GM23338 (cell line): ENCODE measurements at places on chromosomes 2 and 18. TPM values are rescaled to one million over a fixed set of nuclear protein-coding genes. Genes with fewer than 3 reads are reported as not detected.

- DNase-seq = no peak
These were observed 1175.1 kb upstream of the ACVR2A start for GRCh38 chr2:146669735-146670134.

GRCh38 chr2:177716484-177716883, 323.9 kb downstream of the AGPS start:
- DNase-seq = no peak

GRCh38 chr2:157055660-157056199, 201.8 kb upstream of the GALNT5 start:
- no peak for DNase-seq

DNA sequence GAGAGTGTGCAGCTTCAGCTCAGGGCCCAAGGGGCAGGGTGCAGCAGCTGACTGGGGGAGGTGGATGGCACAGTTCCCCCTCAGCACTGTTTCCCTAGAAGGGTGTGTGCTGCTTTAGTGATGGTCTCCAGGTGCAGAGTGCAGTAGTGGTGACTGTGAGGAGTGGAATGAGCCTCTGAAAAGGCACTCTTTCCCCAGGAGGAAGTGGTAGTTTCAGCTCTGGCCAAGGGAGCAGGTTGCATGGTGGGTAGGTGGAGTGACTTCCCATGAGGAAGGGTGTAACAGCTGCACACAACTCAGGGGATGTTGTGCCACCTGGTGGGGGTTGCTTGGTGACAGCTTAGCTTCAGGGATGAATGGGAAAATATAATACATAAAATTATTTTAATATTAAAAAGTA, 251.5 kb upstream of the NXPH2 start:
- DNase-seq = peak; percentile 34

- DNase-seq = no peak
These were observed 357.8 kb downstream of the ARHGAP15 start for GRCh38 chr2:143486976-143487375.

DNA sequence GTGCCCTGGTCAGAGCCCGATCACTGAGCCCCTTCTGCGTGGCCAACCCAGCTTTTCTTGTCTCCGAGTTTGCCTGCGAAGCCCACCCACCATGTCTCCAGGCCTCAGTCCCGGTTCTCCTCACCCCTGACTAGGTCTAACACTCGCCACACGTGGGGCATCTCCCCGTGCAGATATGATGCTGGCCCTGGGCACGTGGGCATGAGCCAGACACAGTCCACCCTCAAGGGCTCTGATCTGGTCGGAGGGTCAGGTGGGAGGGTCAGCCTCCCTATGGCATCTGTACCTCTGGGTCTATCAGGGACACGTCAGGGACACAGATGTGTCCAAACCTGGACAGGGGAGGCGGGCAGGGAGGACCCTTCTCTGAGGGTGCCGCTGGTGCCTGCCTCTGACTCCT, 95.4 kb downstream of the RHOB start:
- no peak for DNase-seq

DNA sequence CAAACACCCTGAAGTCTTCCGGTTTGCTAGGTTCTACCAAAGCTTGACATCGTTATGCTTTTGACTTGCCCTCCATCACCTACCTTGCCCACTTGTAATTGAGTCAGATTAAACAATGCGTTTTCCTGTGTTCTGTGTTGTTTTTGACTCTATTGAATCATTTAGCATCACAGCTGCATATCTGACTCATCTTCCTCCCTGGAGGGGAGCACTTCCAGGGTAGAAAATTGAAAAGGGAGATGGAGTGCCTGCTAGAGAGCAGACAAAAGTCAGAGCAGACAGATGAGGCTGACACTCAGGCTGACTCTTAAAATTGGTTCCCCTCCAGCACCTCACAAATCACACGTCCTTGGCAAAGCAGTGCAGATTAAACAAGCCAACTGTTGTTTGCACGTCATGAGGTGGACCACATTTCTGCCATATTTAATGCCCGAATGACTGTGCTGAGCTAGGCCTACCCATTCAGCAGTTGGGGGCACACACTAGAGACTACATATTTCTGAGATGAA, 2.2 kb downstream of the MPP4 start:
- no peak for DNase-seq

GRCh38 chr2:234422273-234422732, 74.6 kb downstream of the ARL4C start:
- no peak for DNase-seq

- no peak for DNase-seq
These were observed 96.2 kb downstream of the CABLES1 start for GRCh38 chr18:23231340-23232021.

DNA sequence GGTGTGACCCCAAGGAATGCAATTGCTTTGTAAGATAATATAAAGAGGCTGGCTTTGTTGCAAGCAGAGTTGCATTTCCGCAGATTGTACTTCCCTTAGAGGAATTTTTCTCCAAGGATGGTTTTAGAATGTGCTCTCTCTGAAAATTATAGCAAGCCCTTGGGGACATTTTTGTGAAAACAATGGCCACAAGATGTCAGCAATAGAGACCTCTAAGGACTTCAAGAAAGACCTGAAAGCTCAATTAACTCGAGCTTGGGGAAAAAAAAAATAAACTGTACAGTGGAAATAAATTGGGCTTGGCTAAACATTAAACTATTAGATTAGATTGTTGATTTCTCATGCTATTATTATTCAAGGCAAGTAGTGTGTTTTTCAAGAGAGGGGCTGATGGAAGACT, 81.3 kb upstream of the KYNU start:
- peak; percentile 3 for DNase-seq

DNA sequence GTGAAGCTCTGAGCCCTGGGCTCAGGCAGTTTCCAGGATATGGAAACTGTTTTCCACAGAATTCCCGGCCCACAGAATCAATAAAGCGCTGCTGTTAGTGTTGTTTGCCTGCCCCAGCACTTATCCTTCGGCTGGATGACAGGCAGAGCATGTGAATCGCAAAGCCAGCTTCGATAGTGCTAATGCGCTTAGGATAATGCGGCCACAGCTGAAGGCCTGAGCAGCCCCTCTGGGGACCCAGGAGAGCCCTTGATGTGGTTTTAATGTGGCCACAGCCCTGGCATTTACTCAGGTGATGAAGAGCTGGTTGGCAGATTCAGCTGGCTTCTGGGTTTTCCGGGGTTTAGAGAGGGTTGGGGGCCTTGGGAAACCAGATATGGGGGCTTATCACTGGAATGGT, 23.7 kb downstream of the PCARE start:
- DNase-seq = no peak

DNA sequence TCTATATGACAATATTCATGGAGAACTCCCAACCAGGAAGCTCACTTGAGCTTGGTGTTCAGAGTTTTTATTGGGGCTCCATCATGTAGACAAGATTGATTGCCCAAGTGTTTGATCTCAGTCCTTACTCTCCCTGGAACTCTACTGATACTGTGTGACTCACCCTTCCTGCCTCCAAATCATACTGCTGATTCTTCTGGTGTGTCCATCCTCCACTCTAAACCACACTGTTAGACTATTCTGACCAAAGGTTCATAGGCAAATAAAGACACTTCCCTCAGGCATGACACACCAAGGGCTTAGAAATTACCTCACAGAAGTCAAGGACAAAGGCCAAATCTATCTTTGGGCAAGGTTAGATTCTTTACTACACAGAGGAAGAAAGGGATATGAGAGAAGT, 107.9 kb upstream of the CDH20 start:
- no peak for DNase-seq

DNA sequence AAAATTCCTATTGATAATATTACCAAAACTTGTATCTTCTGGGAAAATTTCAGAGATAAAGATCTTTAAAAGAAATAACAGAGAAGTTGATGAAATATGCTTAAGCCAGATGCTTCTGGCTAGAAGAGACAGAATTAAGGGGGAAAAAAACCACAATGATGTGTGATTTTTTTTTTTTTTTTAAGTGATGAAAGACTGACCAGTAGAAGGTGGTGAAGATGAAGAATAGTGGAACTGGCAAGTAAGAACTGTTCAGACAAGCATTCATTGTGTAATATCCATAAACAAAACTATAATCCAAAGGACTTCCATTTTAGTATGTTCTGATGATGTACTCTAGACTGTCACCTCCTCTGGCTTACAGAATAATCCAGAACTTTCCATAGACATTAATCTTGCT, 89.8 kb downstream of the INO80D start:
- no peak for DNase-seq

DNA sequence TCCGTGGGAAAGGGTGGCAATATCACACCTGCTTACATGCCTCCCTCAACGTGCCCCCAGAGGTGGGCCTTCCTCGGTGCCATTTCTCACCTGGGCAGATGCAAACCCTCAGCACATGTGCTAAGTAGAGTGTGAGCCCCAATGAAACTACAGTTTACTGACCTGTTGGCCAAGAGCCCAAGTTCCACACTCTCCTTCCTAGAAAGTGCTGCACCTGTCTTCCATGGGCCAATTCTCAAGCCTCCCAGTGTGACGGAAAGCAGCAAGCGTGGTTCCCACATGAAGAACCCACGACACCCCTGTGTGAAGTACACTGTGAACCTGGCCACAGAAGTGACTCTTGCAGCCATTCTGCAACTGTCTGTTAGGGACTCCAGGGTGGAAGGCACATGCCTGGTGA, 73.7 kb downstream of the UXS1 start:
- no peak for DNase-seq

DNA sequence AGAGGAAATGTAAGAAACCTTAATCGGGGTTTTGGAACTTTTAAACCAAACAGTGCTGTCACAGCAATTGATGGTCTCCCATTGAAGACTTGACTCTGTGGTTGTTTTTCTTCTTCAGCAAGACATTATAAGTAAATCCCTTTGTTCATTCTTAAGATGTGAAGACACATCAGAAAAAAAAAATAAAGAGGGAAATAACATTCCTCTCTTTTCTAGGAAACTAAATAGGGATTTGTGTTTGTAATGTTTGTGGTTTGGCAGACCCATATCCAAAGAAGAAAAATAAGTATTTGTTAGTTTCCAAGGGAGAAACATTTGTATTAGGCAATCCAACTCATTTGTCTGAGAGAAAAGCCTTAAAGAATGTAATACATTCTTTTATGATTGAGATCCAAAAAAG, 359.9 kb downstream of the DSC3 start:
- no peak for DNase-seq

- DNase-seq = no peak
These were observed 180.5 kb upstream of the DTNA start for GRCh38 chr18:34529358-34530335.

DNA sequence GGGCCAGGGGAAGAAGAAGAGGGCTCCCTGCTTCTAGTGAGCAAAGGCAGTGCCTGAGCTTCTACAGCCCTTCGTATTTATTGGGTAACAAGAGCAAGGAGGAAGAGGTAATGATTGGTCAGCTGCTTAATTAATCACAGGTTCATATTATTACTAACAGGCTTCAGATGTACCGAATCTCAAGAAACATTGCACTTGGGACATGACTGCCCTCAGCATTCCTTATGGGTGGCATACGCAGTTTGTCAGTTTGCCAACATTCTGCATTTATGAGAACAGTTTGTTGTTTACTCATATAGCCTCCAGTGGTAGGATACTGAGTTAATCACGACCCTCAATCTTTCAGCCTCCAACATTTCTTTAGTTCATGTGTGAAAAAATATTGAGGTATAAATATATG, 84.5 kb downstream of the HIBCH start:
- no peak for DNase-seq

The ASB18 gene
- total RNA-seq = not detected in 2 replicates

The PROKR1 gene
- total RNA-seq = 5.2 and 5.3 TPM in 2 replicates

The TRIM43 gene
- total RNA-seq = 0.23 and 0.59 TPM in 2 replicates

The REEP1 gene
- total RNA-seq = 1.6 and 4.5 TPM in 2 replicates

The HRH4 gene
- total RNA-seq = 0.17 TPM in 1 of 2 replicates, not detected in the other

The REG3A gene
- not detected in 2 replicates for total RNA-seq

The UGT1A6 gene
- not detected in 2 replicates for total RNA-seq
